ENCODE measurements at places on chromosomes 16 and 17.
A peak's percentile ranks its signal among the peaks of the same experiment; 100 is the strongest.

DNA sequence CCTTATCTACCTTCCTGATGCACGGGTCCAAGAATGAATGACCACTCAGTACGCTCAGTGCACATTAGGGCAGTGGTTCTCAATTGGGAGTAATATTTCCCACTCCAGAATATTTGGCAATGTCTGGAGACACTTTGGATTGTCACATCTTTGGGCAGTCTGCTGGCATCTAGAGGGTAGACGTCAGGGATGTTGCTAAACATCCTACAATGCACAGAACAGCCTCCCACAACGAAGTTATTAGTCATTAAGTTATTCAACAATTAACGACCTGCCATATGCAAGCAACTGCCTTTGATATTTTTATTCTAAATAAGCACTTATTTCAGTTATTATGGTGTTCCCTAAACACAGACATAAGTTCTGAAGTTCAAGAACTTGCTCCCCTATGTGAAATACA lies 669.3 kb downstream of the TOX3 start:
- DNase-seq = no peak

DNA sequence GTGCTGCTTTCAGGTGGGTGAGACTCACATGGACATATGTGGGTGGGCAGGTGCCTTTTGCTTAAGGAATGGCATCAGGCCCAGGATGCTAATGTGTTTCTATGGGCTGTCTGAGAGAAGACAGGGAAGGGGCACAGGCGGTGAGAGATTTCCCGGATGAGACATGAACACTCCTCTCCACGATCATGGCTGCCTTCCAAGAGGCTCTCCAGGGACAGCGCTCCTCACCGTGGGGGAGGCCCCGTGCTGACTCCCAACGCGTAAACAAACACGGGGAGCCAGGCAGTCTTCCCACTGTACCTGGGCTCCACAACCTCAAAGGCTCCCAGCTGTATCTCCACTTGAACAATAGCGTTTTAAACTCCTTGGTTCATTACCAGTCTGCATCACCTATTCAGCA lies 42.8 kb downstream of the CDK5R1 start:
- DNase-seq = no peak

GRCh38 chr16:8899709-8900317 lies 17.7 kb downstream of the LITAFD start:
- no peak for DNase-seq

GRCh38 chr16:89413811-89414585 lies 76.4 kb downstream of the ANKRD11 start:
- DNase-seq = no peak

GRCh38 chr16:26614237-26614841 lies 452.4 kb upstream of the C16orf82 start:
- peak; percentile 38 for DNase-seq

DNA sequence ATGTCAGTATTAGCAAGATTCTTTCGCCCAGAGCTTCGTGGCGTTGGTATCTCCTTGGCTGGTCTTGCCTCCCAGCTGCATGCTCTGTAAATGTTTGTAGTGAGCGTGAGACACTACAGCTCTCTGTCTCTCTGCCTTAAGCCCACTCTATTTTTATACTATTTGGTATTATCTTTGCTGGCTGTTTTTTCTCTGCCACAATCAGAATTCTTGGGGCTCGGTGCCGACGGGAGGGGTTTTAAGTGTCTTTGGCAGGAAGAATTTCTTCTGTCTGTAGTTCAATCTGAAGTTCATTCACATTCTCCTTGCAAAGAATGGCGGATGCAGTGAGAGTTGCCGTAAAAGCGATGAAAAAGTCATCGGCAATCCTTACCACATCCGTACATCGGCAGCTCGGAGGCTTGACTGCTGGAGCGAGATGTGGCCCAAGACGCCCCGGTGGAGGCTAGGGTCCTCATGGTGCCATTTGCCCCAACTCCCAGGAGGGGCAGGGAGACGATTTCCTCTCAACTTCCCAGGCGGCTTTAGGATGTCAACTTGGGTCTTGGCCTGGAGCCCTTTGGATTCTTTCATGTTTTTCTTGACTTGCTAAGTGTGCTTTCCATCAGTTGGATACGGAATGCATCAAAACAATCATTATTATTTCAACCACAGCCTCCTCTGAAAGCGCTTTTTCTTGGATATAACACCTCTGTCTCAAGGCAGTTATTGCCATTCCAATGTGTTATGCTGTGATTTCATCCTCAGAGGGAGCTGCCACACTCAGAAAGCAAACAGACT lies 132.3 kb upstream of the SDK2 start:
- no peak for DNase-seq

All from OCI-LY7 (cell line).